ENCODE measurements at places on chromosomes 16 and 17.

DNA sequence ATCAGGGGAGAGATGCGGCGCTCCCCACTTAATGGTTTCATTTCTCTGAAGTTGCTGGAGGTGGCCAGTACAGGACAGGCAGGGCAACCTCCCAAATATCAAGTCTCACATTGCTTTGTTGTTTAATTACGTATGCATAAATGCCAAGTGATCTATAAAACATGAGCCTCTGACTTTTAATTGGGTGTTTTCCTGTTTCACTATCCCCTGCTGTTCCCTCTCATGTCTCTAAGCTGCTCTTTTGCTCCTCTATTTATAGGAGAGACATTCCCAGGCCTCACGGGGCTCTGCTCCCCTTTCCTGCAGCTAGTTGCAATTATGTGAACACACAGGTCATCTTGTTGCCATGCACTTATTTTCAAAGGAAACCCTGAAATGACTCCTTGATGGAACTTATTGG lies 1173.5 kb upstream of the GOT2 start:
- DNase-seq, result no peak

DNA sequence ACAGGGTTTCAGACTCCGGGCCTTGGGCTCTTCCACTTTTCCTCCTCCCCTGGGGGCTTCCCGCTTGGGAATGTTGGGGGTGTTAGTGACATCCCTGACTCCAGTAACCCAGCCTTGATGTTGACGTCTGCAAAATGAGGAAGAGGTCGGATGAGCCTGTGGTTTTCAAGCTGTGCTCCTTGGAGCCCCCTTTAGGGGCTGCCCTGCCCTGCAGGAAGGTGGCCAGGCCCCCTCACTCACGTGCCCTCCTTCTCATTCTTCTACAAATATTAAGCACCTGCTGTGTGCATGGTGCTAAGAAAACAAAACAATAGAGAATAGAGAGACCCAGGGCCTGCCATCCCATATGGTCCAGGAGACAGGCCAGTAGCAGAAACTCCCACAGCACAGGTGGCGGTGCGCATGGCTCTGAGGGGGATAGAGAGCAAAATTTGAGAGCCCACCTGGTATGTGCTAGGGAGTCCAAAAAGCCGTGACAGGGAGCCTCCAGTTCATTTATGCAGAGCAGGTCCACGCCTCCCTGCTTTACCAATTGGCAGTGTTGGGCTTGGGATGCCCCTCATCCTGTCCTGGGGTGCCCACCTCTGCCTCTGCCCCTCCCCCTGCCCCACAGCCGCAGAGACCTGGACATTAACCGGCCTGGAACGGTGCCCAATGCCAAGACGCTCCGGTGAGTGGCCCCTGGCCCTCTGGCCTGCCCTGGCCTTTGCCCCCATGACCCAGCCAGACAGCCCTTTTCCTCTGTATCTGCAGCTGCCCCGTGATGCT lies 7.4 kb downstream of the NDRG4 start:
- no peak for DNase-seq

- DNase-seq, result no peak
These were observed 43.4 kb upstream of the IRX6 start for GRCh38 chr16:55280587-55280986.

DNA sequence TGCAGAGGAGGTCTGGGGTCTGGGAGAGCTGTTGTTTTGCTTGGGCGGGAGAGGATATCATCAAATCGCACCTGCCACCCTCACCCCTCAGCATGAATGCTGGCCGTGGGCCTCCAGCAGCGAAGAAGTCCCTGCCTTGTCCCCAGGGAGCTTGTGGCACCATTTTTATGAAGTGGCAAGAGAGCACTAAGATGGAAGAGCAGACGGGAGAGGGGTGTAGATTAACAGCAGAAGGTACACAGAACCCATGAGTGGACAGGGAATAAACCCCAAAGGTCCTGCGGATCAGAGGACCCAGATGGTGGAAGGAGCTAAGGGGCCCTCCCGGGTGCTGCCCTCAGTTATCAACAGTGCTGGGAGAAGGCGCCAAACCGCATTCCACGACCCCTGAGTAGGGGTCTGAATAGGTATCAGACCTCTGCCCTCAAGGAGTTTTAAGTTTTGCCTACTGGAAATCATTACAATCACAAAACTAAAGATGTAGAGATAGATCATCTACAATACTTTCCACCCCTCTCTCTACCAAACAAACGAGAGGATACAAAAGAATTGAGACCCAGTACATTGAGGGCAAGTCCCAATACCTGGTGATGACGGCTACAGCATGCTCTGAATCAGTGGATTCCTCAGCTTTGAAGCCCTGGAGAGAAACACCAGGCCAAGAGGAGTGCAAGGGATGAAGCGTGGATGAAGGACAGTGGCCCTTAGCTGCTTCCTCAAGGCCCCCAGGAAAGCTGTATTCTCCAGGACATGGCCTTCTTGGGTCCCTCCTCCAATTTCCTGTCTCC lies 60.2 kb downstream of the CCDC182 start:
- no peak for DNase-seq

DNA sequence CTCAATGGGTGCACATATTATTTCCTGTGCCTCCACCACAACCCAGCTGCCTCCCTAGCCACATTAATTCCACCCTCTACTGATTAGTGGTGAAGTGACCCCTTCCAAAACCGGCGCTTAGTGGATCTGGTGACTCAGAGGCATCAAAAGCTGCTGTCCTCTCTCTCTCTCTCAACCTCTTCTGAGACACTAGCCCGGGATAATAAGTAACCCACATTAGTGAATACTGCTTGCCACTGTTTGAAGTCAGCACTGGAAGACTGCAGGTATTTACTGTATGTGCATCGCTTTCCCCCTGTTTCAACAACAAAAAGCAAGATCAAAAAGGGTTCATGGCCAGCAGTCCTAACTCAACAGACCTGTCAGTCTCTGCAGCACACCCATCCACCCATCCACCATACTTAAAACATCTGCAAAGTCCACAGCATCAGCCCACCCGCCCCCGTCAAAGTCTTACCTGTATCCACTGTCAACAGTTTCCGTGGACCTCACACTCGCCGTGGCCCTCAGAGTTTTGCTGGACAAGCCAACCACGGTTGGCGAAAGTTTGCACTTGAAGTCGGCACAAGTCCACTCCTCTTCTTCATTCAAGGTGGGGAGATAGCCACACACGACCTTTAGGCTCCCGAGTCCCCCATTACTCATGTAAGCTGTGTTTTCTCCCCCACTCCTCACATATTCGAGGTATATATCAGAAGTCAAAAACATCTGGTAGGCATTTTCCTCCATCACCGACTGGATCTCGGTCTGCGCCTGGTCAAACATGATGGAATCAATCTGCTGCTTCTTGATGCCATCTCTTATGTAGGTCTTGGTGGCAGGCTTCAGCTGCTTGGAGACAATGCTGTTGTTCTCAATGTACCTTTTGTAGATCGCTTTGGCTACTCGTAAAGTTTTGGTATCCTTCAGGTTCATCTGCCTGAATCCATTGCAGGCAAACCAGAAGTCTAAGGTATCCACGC lies 3.8 kb downstream of the AXIN2 start:
- no peak for DNase-seq

GRCh38 chr16:86100205-86101136 lies 201.5 kb downstream of the IRF8 start:
- no peak for DNase-seq

GRCh38 chr16:65967376-65967775 lies 399.1 kb upstream of the CDH5 start:
- DNase-seq, result no peak

DNA sequence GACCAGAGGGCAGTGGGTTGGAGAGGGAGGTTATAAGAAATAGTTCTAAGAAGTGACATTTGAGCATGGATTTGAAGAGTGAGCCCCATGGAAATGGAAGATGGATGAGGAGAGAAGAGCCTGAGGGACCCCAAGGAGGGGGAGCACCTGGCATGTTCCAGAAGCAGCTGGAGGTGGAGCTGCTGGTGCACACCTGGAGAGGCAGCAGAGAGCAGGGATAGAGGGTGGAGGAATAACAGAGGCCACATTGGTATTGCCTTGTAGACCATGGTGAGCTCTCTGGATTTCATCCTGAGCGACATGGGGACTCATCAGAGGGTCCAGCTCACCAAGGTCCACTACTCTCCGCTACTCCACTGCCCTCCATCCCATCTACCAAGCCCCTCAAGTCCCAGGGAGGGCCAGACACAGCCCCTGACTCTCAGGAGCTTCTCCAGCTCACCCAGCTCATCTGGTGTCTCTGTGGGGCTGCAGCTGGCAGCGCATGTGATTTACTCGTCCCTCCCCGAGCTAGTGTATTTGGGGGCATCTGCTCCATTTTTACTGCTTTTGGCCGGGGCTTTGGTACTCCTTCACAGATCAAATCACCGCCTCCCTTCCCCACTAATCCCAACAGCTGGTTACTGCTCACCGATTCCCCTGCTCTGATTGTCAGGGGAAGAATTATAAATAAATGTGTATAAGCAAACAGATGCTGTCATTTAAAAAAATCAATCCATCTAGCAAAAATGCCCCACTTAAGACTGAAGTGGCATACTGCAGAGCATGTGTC lies 22.1 kb upstream of the KDM8 start:
- DNase-seq, result no peak

- DNase-seq, result peak; percentile 83
These were observed 5.5 kb downstream of the PCGF2 start for GRCh38 chr17:38742411-38743308.

DNA sequence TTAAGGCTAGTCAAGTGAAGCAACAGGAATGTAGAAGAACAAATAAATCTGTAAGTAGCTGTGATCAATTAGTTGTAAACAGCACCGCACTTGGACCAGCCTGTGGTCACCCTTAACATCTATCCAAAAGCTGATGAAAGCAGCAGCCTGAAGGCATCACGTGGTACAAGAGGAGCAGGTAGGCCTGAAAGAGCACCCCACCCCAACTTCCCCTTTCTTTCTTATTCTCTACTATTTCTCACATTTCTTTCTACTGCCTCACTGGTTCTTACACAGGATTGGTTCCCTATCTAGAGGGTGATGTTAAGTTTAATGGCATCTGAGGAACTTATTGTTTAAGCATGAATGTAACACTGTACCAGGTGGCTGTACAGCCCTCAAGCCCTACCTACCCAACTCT lies 42.6 kb upstream of the CLEC18B start:
- no peak for DNase-seq

- DNase-seq, result no peak
These were observed 31.0 kb upstream of the ARL4D start for GRCh38 chr17:43367737-43368242.

- DNase-seq, result no peak
These were observed 9.6 kb downstream of the GPRC5B start for GRCh38 chr16:19874851-19875546.

GRCh38 chr17:50544516-50544915 lies 2.5 kb upstream of the SPATA20 start:
- DNase-seq, result no peak

DNA sequence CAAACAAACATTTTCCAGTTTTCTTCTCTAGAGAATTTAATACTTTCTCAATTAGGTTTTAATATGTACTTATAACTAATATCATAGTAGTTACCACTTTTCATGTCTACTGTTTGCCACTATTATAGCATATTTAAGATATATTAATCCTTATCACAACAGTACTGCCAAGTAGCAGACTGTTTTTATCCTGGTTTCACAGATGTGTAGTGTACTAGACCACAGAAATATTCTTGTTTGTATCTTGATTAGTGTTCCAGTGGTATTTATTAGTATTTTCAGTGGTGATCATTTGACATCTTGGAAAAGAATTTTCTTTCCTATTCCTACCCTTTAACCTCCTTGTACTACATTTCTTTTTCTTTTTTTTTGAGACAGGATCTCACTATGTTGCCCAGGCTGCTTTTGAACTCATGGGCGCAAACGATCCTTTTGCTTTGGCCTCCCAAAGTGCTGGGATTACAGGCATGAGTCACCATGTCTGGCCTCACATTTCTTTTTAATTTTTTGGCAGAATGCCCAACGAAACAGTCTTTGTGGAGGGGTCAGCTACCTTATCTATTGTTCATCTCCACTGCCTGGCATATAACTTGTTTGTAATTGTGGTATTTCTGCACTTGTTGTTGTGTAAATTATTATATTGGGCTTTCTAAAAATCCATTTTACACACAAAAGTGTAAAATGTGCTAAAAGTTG lies 27.2 kb downstream of the MAP2K4 start:
- DNase-seq, result no peak

DNA sequence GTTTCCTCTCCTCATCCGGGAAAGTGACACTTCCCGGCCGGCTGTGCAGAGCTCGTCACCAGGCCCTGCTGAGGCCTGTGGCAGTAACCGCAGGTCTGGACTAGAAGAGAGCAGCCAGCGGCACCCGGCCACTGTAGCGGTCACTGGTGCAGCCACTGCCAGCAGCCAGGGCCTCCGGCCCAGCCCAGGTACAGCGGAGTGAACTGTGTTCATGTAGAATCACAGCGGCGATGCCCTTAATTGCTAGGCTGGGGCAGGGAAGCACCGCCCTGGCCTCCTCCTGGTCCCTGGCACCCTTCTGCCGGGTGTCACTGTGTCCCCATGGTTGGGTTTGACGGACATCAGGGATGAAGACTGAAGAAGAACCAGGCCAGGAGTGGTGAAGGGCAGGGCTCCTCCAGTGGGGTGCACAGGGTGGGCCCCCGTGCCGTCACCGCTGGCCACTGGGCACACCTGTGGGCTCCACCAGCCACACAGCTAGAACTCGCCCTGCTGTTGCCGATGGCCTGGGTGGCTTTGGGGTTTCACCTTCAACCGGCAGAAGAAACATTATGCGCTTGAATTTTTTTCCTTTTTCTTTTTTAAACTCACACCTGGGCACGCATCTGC lies 165.2 kb upstream of the CHMP6 start:
- no peak for DNase-seq

DNA sequence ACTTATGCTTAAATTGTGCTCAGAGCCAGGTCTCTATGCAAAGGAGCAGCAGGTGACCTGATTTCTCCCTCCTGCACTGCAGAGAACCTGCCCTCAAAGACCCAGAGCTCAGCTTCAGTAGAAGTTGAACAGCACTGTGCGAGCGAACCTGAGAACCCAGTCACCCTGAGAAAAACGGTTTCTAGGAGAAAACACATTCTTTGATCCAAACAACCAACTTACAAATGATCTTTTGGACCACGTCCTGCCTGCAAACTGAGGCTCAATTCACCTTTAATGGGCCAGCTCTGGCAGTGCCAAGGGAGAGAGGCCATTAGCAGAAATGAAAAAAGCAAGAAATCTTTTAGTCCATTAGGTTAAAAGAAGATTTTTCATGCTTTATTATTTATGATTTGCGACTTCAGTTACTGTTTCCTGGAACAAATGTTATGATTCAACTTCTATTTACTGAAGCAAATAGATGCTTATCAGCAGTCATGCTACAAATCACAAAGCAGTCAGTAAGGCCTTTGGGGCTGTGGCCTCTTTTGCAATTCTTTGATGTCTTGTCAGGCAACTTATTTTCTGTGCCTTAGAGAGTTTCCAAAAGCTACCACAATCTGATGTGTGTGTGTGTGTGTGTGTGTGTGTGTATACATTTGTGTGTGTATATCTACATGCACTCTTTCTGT lies 65.7 kb upstream of the LRRC37A3 start:
- DNase-seq, result peak; percentile 56
